ENCODE measurements at places on chromosomes 4 and X. TPM values are rescaled to one million over a fixed set of nuclear protein-coding genes. Genes with fewer than 3 reads are reported as not detected.

DGKK gene
- not detected for total RNA-seq

POU4F2 gene
- 0.51 TPM for total RNA-seq

XAGE1A gene
- 29.7 TPM for total RNA-seq

NUDT6 gene
- total RNA-seq, result 6.6 TPM

PPP2R2C gene
- 10.4 TPM for total RNA-seq

BANK1 gene
- total RNA-seq, result 3.3 TPM

DCAF4L1 gene
- 0.32 TPM for total RNA-seq

GPR82 gene
- 0.41 TPM for total RNA-seq

All from prostate gland (tissue), 2 donors.